ENCODE measurements at places on chromosomes 3 and 15.

DNA sequence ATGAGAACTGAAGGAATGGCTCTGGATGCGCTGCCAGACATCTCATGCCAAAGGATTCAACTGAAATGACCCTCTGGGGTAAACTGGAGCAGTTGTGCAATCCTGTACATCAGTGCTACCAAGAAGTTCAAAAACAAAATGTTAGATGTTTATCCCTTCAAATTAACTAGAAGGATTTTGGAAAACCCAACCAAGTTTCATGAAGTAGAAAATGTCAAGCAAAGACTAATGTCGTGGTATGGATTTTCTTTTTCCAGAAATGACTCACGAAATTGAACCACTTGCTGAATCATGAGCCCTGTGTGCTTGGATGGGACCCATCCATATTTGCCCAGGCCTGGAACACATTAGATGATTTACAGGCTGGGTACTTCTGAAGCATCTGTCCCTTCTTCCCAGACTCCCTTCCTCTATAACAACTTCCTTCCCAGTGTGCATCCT, 101.6 kb downstream of the LRTM1 start:
- no peak for DNase-seq

GRCh38 chr3:132351222-132351806, 34.1 kb downstream of the ACP3 start:
- no peak for DNase-seq

DNA sequence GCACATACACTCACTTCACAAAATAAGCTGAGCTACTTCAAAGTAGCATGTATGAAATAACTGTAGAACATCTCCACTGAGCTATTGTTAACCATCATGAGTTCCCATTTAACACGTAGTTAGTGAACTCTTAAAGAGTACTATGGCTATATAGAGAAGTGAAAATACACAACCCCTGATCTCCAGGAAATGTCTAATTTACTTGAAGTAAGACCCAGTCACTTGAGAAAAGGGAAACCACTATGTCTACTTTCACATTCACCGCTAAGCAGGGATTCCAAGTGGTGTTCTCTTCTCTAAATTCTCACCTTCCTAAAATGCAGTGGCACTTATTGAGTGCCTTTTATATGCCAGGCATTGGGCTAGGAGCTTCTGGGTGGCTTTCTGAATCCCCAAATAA, 35.0 kb upstream of the COLQ start:
- DNase-seq = no peak

DNA sequence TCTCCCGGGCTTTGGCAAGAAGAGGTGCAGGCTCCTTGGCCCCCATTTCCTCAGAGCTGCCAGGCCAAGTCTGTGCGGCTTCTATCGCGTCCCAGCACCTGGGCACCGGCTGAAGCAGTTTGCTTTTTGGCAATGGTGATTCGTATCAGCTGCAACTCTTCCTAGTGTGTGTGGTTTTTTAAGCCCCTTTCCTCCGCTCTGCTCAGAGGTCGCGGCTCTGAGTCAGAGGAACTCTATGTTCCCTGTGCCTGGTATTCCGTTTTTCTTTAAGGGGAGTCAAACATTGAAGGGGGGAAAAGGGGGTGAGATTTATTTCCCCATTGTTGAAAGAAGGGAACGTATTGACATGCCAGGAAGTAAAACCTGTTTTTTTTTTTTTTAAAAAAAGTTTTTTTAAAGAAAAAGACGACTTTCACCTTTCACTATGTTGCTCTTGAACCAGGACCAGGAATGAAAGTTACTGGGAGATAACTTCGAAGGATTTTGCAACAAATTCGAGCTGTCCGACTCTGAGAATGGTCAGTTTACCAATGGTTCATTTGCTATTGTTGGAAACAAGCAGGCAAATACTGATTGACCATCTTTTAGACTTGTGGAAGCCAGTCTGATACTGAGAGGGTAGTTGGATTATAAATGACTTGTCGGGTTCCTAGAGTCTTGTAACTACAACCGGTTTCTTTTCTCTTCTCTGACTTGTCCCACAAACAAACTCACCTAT, 1.1 kb downstream of the ARMC8 start:
- peak; percentile 48 for DNase-seq

DNA sequence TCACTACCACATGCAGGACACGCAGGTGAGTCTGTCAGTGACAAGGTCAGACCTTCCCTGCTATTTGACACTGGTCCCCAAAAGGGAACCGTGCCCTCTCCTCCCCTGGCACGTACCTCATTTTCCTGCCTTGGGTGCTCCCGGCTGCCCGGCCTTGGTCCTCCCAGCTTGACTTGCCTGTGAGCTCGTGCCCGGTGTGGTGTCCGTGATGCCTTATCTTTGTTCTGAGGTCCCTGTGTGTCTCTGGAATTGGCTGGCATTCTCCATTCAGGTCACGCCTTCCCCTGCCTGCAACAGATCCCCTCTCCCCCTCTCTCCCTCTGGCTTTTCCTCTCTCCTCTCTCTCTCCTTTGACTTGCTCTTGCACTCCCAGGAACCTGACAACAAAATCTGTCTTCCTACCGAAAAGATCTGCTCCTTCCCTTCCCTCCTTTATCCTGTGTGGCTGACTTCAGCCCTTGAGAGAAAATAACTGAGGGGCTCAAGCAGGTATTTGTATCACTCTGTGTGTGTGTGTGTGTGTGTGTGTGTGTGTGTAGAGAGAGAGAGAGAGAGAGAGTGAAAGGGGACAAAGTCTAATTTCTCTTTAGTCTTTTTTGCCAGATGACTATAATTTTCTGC, at the start of gene MASP1:
Gene MASP1 (minus strand): TSS at position 226 of the 621 bp plus-strand sequence. CDS start 105 bp downstream, at position 121.
- no peak for DNase-seq

DNA sequence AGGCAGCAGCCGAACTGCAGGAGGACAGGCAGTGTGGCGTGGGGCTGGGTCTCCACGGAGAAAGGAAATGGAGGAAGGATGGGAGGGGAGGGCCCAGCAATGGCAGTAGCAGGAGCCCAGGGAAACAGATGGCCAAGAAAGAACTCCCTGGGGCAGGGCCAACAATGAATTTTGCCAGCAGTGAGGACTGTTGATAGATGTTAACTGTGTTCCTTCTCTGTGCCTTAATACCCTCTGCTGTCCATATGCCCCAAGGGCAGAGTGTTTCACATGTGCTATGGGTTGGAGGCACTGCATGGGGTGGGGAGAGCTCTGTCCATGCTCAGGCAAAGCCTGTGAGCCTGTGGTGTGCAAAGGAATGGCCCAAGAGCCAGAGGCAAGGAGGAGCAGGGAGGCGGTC, 70.8 kb upstream of the POMGNT2 start:
- DNase-seq = no peak

DNA sequence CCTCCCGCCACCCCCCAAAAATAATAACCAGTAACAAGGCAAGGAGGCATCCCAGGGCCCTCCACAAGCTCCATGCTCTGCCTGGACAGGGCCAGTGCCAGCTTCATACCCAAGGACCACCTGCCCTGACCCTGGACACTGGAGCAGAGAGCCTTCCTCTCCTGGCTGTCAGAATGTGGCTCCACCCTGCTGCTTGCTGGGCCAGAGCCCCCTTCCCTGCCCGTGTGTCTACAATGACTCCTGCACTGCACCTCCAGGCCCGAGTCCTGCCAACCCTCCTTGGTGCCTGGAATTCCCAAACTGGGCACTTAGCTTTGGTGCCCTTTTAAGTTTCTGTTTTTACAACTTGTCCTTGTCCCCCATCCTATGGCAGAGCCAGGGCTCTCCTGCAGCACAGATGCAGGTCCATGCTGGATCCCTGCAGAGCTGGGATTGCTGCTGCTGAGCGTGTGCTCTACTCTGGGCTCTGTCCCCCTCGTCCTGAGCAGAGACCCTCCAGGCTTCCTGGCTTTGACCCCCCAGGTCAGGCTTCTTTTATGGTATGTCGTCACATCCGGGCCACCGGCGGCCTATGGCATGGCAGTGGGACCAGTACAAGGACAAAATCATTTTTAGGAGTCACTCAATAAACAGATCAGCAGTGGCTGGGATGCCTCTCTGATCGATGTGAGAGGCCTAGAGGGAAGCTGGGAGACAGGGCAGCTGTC, 11.4 kb upstream of the SNRPA1 start:
- DNase-seq = no peak

- DNase-seq = no peak
Observed at GRCh38 chr3:56314842-56315241, 153.4 kb downstream of the ERC2 start.

GRCh38 chr15:59687836-59688235, 1.3 kb downstream of the BNIP2 start:
- no peak for DNase-seq

DNA sequence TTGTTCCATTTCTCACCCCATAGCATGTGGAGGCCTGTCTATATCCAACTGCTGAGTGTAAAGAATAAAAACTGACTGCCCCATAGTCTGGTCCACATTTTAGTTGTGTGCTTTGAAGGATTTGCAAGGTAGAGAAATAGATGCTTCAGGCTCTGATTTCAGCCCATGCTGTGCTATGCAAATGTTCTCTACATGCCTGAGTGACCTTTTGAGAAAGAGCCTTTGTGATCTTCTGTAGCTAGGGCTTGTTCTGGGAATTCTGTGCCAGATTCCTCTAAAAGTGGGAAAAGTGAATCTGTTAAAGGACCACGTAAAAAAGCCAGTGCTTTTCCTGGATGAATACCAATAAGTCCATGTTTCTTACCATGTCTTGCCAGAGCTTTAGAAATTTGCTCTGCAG, 5.2 kb downstream of the KCTD6 start:
- DNase-seq = no peak

- DNase-seq = no peak
Observed at GRCh38 chr3:52078781-52079560, 22.6 kb upstream of the DUSP7 start.

DNA sequence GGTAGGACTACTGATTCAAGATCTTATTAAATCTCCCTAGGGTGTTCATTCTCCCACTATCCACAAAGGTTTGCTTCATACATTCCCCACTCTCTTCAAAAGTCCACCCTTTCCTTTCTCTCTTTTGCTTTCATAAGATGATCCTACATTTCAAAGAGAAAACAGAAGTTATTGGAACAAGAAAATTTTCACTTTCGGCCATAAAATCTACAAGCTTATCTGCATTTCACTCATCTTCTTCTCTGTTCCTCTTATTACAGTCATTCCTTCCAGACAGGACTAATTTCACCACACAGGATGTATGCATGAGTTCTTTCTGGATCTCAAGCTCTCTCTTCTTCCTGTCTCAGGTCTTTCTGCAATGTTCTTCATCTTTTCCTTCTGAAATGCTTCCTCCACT, 238.7 kb downstream of the ISL2 start:
- no peak for DNase-seq

DNA sequence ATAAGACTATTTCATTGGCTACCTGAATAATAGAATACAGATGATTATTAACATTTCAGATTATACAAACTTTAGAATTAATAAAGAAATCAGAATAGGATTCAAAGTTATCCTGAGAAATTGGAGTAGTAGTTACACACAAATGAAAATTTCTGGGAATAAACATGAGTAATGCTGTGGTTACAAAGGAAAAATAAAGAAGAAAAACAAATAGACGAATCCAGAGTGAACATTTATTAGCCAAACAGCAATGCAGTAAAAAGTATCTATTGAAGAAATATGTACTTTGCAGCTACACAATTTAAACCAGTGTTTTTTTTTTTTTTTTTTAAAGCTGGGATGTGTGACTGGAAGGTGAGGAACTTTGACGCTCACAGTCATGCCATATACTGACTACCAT, 1159.2 kb downstream of the TUSC7 start:
- DNase-seq = no peak

DNA sequence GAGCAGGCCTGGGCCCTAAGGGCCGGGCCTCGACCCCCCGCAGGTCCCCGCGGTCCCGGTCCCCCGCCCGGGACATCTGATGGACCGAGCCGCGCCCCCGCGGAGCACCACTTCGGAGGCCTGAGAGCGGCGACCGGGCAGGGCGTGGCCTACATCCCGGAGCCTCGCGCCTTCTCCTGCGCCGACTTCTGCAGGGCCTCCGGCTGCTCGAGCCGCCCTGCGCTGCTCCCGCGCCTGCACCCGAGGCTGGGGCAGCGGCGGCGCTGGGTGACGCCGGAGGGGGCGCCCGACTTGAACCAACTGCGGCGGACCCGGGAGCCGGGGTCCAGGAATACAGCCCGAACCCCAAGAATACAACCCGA, 14.9 kb upstream of the GP9 start:
- no peak for DNase-seq

- no peak for DNase-seq
Observed at GRCh38 chr3:64895991-64896895, 208.4 kb upstream of the ADAMTS9 start.

All from HS-27A (cell line).